ENCODE measurements at places on chromosomes 3 and 15. TPM values are rescaled to one million over a fixed set of nuclear protein-coding genes. Genes with fewer than 3 reads are reported as not detected.
A peak's percentile ranks its signal among the peaks of the same experiment; 100 is the strongest.

GRCh38 chr15:64112073-64112772 lies 16.4 kb downstream of the SNX1 start:
- DNase-seq, result no peak

GRCh38 chr15:44193651-44194322 lies 1.3 kb downstream of the FRMD5 start:
- peak; percentile 12 for DNase-seq

The STARD5 gene
- 36.4 TPM for total RNA-seq

- no peak for DNase-seq
Measured at GRCh38 chr15:35696767-35697231, 150.8 kb upstream of the DPH6 start.

DNA sequence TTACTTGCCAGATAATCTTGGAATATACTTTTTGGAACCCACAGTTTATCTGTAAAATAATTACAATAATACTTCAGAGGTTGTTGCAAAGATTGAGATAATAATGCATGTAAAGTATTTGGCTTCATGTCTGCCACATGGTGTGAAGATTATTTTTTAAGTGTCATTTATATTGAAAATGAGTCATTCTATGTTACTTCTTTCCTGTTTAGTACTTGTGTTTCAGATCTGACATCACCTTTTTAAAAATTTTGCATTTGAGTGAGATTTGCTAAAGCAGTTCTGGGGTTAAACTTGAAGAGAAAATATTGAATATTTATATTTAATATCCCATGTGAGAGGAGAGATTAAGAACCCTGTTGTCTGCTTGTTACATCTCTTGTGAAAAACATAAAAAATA lies 31.2 kb downstream of the IQGAP1 start:
- DNase-seq, result no peak

DNA sequence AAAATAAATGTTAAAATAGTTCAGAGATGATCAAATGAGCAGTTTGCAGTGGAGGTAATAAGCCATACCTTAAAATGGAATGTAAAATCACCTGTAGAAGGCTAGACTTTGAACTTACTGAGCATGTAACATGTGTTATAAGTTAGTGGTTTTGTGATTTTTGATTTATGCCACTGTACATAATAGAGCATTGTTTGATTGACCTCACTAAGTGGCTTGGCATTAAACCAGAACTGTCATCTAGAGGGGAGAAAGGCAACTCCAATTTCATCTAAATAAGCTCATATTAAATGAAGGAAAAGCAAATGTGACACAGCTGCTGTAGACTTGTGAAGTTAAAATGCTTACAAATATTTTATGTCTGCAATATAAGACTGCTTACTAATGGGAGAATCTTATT lies 387.9 kb downstream of the ZIC1 start:
- no peak for DNase-seq

The SLC6A20 gene
- 2.4 TPM for total RNA-seq

DNA sequence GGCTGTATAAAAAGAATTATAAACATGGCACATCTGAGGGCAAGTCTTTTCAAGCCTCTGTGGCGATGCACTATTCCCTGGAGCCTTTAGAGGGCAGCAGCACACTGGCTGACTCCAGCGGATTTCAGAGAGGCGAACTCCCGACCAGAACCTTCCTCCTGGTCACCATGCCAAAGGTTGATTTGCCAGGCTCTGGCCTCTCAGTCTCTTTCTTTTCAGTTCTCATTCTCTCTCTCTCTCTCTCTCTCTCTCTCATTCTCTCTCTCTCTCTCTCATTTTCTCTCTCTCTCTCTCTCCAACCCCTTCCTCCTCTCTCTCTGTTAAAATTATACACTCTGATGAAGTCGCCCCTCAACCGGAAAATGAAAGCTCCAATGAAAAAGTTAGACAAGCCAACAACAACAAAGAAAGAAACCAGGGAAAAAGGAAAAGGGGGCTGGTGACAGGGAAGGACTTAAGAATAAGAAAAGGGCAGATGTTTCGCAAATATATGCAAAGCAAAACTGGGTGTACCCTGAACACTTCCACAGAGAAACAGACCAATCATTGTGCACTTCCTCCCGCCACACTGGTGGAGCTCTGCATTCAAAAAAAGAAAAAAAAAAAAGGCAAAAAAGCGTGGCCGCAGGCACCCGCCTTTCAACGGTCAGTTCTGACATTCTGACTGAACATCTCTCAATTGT lies 90.2 kb downstream of the TIGIT start:
- peak; percentile 68 for DNase-seq

The NUDT16 gene
- 51.7 TPM for total RNA-seq

The MCF2L2 gene
- 0.75 TPM for total RNA-seq

- DNase-seq, result no peak
Measured at GRCh38 chr3:134711284-134711683, 60.5 kb upstream of the KY start.

DNA sequence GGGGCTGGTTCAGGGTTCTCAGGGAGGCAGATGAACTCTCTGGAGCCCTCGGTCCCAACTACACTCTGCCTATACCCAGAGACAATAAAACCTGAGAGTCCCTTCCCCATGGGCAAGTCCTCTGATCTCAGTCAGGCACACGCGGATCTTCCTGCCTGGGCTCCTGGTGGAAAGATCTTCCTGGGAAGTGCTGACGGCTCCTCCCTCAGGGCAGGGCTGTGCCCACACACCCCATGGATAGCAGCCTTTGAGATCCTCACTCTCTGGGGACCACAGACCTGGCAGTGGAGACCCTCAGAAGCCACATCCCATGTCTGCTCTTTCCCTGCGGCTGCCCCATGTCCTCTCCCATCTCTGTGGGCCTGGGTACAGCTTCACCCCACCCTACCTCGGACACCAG lies 10.4 kb downstream of the SH2D7 start:
- no peak for DNase-seq

- no peak for DNase-seq
Measured at GRCh38 chr15:39025881-39026280, 461.3 kb upstream of the RASGRP1 start.

DNA sequence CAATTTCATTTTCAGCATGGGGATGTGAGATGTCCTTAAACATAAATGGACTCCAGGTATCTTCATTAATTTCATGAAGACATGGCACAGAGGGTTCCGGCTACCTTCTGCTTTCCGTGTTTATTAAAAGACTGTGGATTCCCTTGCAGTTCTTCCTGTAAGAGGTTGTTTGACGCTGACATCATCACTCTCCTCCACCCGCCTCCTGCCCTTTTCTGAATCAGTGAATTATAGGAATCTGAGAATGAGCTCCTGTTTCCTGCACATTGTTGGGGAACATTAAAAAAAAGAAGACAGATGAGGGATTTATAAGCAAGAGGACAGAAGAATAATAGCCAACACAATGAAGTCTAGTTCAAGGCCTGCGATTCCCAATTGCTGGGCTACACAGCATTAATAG lies 191.3 kb downstream of the LPP start:
- no peak for DNase-seq

DNA sequence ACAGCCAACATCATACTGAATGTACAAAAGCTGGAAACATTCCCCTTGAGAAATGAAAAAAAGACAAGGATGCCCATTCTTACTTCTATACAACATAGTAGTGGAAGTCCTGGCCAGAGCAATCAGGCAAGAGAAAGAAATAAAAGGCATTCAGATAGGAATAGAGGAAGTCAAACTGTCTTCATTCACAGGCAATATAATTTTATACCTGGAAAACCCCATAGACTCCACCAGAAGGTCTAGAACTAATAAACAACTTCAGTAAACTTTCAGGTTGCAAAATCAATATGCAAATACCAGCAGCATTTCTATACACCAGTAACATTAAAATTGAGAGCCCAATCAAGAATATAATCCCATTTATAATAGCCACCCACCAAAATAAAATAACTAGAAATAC lies 27.1 kb upstream of the THSD4 start:
- no peak for DNase-seq

GRCh38 chr3:148737104-148737530 lies 39.4 kb downstream of the AGTR1 start:
- DNase-seq, result no peak

- DNase-seq, result no peak
Measured at GRCh38 chr3:71309342-71309741, 274.2 kb downstream of the FOXP1 start.

The STRC gene
- 1.4 TPM for total RNA-seq

GRCh38 chr3:174192471-174192870 lies 666.7 kb upstream of the NAALADL2 start:
- no peak for DNase-seq

The TEX9 gene
- 6.9 TPM for total RNA-seq

- no peak for DNase-seq
Measured at GRCh38 chr3:68878322-68878721, 54.0 kb downstream of the TAFA4 start.

DNA sequence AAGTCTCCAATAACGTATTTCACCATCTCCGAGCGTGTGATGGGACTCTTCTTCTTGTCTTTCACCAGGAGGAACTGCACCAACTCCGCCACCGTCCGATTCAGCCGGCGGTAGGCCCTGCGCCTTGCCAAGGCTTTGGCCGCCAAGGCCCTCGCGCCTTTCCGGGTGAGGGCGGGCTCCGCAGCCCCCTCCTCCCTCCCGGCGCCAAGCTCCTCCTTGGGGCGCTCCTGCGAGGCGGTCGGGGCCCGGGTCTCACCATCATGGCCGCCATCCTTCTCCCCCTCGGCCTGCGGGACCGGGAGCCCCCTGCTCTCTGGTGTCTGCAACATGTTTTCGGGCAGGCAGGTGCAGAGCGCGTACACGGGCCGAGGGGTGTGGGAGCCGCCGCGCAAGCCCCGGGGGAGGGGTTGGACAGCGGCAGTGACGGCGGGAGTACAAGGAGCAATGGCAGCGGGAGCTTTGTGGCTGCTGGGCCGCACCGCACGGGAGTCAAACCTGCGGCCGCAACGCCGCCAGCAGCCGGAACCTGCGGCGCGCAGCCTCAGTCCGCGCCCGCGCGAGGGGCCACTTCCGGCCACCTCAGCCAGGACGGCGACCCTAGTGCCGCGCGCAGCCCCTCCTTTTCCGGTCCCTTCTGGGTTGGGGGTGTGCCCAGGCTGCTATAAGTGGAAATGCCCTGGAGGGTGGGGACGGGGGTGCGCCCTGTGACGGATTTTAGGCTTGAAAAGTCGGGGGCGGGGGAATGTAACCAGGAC lies at the start of gene MAGEF1:
Gene MAGEF1, minus strand, starts transcription at position 572 of the 755 bp plus-strand sequence. Its CDS starts 243 bp downstream, at position 329.
- peak; percentile 84 for DNase-seq

DNA sequence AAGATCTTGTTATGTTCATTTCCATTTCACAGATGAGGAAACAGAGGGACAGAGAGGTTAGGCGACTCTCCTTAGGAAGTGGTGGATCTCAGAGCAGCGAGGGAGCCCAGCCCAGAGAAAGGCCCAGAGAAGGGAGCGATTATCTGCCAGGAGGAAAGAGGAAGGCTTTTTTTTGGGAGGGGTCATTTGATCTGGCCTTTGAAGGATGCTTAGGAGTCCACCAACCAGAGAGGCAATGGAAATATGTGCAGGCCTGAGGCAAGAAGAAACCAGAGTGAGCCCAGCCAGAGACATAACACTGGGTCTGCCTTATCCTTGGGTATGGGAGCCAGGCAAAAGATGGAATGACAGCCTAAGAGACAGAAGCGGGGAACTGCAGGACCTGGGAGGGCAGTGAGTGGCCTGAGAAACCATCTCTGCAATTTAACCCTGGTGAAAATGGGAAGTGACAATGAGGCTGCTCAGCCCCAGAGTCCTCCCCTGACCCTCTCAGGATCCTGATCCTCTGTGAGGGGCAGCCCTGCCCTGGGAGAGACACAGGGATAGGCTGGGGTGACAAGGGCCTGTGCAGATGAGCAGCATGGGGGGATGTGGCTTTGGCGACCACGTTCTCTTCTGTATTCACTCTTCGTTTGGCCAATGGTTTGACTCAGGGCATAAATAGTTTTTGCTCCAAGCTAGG lies 163.2 kb downstream of the WNT7A start:
- DNase-seq, result no peak

The PATL2 gene
- total RNA-seq, result 4.5 TPM

The UPK1B gene
- not detected for total RNA-seq

The CHRNA3 gene
- 4.2 TPM for total RNA-seq

DNA sequence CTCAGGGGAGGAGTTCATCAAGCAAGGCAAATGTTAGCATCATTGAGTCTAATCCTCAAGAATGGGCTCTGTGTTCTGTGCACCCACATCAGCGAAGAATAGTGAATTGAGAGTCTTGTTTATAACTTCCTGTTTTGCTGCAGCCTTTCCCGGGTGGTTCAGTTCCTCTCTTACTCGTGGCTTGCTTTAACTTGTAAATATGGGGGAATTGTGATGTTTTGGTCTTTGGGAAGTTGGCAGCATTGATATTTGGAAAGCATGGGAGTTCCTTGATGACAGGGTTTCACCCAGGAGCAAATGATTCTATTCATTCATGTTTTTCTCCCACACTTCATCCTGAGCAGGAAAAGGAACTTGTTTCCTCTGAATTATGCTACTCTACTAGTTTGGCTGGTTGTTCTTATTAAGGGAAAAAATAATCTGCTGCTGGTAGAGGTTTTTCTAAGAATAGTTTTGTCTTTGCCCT lies 40.4 kb downstream of the GPD1L start:
- DNase-seq, result no peak

DNA sequence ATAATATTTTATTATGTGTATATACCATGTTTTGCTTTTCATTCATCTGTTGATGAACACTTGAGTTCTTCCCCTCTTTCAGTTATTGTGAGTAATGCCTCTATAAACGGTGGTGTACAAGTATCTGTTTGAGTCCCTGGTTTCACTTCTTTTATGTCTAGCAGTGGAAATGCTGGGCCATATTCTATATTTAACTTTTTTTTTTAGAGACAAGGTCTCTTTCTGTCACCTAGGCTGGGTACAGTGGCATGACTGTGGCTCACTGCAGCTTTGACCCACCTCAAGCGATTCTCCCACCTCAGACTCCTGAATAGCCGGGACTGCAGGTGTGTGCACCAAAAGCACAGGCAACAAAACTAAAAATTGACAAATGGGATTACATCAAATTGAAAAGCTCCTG lies 19.9 kb downstream of the GOLM2 start:
- no peak for DNase-seq

The SCAMP2 gene
- total RNA-seq, result 188 TPM

The MKRN3 gene
- not detected for total RNA-seq

The MKRN2OS gene
- 4.4 TPM for total RNA-seq

The ALS2CL gene
- total RNA-seq, result 39.2 TPM

- DNase-seq, result no peak
Measured at GRCh38 chr3:134338516-134339261, 35.6 kb downstream of the AMOTL2 start.

GRCh38 chr15:29449136-29449535 lies 179.5 kb upstream of the NSMCE3 start:
- no peak for DNase-seq

- DNase-seq, result no peak
Measured at GRCh38 chr15:76346669-76347481, 10.3 kb downstream of the ISL2 start.

DNA sequence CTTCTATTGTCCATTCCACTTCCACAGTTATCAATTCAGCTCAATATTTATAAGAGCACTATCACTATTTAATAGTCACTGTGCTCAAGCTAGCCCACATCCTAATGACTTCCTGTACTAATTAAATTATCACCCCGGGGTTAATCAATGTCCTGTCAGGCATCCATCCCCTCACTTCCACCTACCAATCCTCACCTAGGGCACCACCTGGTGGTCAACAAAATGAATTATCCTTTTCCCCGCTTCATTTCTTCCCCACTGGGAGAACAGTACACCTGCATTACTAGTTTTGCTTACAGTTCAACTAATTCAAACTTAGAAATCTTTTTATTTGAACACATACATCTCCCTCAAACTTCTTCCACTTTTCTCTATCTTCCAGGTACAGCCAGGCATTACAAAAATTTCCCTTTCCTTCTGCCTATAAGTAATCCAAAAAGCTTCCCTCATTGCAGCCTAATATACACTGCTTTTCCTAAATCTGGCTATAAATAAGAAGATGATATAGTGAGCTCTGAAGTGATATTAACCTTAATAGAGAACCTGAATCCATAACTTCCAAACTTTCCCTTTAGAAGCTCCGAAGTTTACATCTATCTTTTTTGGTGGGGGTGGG lies 68.5 kb downstream of the TMCC1 start:
- no peak for DNase-seq
